ENCODE measurements at places on chromosomes 2 and 18.

GRCh38 chr2:215958257-215958656 is 55.1 kb downstream of the MREG start:
- DNase-seq, result no peak

DNA sequence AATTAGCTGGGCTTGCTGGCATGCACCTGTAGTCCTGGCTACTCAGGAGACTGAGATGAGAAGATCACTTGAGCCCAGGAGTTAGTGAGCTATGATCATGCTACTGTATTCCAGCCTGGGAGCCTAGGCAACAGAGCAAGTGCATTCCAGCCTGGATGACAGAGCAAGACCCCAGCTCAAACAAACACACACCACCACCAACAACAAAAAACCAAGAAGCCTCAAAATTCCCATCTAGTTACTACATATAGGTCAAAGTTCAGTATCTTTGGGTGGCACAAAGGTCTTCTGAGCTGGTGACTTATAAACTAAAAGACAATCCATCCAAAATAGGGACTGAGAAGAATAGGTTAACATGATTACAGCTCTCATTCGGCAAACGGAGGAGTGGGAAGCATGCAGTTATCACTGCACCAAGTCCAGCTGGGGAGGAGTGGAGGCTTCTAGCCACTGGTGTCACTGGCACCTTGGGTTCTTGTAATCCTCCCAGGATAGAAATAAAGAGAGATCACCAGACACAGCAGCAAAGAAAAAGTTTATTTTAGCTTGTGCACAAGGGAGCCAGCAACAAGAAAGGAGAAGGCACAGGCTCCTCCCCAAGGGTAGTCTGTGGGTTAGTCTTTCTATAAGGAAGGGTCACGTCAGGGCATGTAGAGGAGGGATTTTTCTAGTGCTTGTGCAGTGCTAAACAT is 57.4 kb downstream of the SH2D6 start:
- no peak for DNase-seq

DNA sequence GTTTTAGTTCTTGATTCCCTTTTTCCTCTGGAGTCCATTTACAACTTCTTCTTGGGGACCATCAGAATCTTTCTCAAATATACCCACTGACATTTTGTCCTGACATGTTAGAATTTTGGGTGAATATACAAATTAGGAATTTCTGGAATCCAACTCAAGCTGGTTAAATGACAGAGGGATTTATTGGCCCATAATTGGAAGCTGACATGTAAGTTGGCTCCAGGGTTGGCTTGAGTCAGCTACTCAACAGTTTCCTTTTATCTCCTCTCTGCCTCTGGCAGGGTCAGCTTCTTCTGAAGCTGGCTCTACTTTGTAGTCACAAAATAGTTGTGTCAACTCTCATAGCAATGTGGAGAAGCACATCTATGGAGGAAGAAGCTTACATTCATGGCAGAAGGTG is 36.6 kb upstream of the PPP1R1C start:
- DNase-seq, result no peak

DNA sequence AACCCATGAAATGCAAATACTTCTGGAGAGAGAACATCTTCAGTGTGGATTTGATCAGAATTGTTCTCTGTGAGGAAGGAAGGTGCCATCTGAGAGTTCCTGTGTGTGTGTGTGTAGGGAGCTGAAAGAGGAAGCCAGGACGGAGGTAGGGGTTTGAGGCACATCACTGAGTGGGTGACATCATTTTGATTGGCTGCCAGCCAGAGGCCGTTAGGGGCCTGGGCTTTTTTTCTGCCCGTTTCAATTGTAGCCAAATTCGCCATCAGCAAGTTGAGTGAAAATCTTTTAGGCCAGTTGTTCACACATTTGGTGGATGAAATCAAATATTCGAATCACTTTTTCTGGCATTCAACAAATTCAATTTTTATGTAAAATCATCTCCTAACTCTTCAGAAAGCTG is 48.9 kb downstream of the TSN start:
- DNase-seq, result no peak

- DNase-seq, result no peak
These were observed 80.1 kb upstream of the GLS start for GRCh38 chr2:190800528-190800927.

- DNase-seq, result no peak
These were observed 66.2 kb downstream of the MAIP1 start for GRCh38 chr2:200021449-200022114.

DNA sequence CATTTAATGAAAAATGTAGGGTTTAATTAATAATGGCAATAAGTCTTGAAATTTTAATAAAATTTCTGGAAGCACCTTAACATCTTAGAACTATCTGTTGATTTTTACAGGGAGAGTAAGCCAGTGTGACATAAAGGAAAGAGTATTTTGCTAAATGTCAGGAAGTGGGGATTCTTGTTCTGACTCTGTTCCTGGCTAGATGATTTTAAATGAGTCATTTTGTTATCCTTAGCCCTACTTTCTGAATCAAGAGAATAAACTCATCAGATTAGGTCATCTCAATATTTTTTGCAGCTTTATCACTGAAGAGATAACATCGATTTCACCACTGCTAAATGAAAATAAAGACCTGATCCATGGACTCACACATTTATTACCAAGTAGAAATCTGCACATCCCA is 377.5 kb upstream of the CYRIA start:
- DNase-seq, result no peak

DNA sequence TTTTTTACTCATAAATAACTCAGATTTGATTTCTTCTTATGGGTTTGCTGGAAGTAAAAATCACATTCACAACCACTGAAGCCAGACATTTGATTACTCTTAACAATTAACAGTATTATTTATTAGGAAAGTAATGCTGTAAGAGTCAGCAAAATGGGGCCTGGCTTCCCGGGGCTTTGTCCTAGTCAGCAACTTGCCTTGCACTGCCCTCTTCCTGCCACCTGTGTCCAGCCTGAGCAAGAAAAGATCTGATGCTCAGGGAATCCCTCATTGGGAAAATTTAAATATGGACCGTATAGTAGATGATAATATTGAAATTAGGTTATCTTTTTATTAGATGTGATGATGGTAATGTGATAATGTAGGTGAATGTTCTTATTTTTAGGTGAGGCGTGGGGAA is 30.8 kb upstream of the ACYP2 start:
- DNase-seq, result no peak

DNA sequence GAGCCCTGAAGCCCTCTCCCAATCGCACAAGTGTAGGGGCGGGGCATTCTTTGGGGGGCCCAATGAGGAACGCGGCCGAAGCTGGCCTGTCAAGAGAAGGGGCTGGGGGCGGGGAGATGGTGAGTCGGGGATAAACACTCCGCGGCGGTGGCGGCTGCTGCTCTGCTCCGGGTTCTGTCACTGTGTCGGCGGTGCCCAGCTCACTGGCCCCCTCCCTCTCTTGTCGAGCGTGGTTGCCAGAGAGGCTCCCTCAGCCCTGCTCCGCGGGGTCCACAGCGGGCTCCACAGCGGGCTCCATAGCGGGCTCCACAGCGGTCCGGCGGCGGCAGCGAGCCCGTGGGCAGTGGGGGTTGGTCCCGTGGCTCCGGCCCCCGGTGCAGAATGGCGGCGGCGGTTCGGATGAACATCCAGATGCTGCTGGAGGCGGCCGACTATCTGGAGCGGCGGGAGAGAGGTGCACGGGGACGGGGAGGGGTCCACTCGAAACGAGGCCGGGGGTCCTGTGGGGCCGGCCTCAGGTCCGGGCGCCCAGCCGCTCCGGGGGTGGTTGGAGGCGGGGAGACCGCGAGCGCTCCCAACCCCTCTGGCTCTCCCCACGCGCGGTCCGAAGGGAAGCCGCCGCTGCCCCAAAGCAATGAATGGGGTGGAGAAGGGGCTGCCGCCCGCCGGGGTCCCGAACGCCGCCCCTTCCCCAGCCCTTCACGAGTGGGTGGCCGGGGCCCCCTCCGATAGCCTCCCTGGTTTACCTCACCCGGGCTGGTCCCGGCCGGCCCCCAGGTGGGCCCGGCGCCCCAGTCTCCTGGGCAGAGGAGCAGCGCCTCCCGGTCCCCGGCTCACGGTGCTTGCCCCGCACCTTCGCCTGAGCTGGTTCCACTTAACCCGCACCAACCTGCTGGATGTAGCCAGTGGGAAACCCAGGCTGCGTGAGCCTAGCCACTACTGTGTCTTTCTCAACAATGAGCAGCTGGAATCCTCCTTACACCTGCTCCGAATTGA is at the start of gene MXD1:
Gene MXD1 (plus strand): TSS at position 160 of the 996 bp plus-strand sequence. CDS start 222 bp downstream, at position 382.
- DNase-seq, result peak; percentile 98

DNA sequence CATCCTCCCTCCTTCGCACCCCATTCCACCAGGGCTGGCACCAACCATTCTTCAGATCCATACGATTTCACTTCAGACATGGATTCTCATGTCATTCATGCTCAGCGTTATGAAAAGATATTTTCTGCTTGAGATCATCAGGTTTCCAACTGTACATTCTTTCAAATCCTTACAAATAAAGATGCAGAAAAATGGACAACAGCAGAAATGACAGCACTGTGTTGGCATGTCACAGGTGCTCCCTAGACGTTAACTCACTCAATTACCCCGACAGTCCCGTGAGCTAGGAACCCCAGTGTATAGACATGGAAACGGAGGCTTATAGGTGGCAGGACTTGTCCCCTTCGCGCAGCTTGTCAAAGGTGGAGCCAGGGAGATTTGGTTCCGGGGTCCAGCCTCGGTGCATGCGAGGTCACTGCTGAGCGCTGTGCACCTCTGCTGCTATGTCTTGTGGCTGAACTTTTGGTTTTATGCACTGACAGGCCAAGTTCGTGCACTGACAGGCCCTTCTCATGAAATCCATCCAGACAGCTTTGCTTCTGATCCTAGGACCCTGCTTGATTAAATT is 17.7 kb downstream of the FHL2 start:
- DNase-seq, result no peak

GRCh38 chr2:151945186-151945585 is 117.0 kb upstream of the ARL5A start:
- DNase-seq, result no peak

DNA sequence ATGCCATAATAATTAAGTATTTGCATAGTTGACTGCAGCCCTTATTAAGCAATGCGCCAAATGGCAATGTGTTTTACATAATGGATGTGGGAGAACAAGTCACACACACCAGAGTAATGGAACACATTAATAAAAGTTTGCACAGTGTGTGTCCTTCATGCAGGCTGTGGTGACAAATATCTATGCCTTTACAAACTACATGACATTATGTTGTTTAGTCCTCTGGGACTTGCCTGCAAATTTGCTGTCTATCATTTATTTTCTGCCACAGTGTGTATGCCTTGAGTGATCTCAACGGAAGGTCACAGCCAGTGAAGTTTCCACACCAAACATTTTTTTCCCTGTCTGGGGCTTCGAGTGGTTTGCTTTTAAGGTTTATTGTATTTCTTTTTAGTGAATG is 175.2 kb upstream of the TMEFF2 start:
- no peak for DNase-seq

DNA sequence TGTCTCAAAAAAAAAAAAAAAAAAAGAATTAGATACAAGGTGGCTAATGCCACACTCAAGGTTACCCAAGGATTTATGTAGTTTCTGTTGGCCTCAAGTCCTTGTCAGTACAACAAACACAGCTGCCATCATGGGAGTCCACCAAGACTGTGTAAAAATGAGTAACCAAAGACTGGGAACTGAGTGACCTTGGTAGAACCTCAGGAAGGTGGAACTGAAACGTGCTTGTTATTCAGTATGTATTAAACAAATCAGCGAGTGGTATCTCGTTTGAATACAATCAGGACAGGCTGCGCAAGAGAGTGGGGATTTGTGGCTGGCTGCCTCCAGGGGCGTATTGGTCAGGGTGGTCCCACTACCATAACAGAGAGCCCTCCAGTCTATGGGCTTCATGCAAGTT is 1.6 kb upstream of the SFTPB start:
- no peak for DNase-seq

DNA sequence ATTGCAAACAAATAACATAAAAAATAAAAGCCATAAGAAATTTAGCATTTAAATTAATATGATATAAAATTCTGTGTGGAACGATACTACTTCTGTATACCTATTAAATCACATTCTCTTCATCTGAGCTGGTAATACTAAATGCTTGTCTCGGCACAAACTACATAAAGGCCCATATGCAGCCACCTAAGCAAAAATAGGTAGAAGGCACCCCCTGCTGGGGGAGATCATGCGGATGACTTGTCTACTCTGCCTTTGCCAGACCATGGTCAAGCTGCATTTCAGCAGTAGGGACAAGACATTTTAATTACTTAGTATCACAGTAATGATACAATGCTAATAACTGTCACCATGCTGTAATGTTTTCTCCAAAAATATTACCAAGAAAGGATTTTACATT is 108.0 kb downstream of the CDH19 start:
- DNase-seq, result no peak

GRCh38 chr18:59231114-59231513 is 11.2 kb downstream of the GRP start:
- no peak for DNase-seq

- no peak for DNase-seq
These were observed 77.0 kb upstream of the ST8SIA5 start for GRCh38 chr18:46833899-46834298.

- no peak for DNase-seq
These were observed 247.1 kb downstream of the OSR1 start for GRCh38 chr2:19111354-19111753.

- no peak for DNase-seq
These were observed 403.4 kb upstream of the CDH7 start for GRCh38 chr18:65347446-65347845.

GRCh38 chr2:104870100-104870975 is 16.4 kb downstream of the POU3F3 start:
- DNase-seq, result no peak

- no peak for DNase-seq
These were observed 346.1 kb upstream of the ID2 start for GRCh38 chr2:8335801-8336200.

DNA sequence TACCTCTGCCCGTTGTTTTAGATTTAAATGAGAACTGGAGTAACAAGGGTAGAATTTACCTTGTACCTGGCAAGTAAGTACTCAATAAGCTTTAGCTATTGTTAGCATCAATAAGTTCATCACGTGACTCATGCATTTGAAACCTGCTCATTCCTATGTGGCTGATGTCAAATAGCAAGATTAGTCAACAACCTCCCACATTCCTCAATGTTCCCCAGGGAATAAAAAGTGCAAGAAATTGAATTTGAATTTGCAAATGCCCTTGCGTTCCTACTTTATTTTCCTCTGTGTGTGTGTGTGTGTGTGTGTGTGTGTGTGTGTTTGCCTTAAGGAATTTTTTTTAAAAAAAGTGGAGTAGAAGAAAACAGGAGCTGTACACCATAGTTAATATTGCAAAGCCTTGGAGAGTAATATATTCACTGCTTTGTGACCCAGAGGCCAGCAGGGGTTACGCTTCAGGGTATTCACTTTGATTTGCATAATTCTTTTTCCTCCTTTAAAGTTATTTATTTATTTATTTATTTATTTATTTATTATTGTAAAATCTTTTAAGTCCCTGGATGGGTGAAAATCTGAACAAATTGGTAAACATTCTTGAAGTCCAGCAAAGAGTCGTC is 43.9 kb upstream of the DNAH7 start:
- no peak for DNase-seq

DNA sequence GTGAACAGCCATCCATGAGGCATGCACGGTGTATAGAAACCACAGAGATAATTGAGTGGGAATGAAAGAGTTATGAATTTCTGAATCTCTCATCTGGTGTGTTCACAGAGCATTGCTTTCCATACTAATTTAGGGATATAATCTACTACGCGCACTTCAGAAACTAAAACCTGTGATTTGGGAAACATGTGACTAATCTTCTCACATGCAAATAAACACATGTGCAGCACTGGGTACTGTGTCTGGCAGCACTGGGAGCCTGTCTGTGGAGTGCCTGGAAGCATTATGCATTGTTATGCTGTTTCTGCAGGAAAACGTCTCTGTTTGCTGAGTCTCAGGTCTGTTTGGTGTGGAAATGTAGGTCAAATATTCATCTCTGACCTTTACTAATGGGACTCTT is 287.3 kb downstream of the CMPK2 start:
- DNase-seq, result no peak
